ENCODE measurements at places on chromosomes 11 and 22.

GRCh38 chr11:8222820-8223512 lies 40.7 kb downstream of the LMO1 start:
- no peak for DNase-seq

- DNase-seq: no peak
Measured at GRCh38 chr11:80315200-80315599, 874.4 kb upstream of the TENM4 start.

DNA sequence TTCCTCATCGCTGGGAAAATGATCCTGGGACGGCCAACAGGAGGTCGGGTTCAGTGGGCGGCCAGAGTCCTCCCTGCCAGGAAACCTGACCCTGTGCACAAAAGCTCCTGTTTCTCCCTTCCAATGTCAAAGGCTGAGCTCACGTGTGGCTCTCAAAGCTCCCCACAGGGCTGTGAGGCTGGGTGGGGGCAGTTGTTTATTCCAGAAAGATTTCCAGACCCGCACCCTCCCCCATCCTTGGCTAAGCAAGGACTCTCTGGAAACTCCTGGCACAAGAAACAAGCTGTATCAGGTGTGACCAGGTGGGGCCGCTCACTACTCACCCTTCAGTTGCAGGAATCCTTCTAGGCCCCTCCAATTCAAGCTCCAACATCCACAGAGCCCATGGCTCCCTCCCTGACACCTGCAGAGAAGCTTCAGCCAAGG lies 131.9 kb downstream of the SHANK2 start:
- DNase-seq: no peak

DNA sequence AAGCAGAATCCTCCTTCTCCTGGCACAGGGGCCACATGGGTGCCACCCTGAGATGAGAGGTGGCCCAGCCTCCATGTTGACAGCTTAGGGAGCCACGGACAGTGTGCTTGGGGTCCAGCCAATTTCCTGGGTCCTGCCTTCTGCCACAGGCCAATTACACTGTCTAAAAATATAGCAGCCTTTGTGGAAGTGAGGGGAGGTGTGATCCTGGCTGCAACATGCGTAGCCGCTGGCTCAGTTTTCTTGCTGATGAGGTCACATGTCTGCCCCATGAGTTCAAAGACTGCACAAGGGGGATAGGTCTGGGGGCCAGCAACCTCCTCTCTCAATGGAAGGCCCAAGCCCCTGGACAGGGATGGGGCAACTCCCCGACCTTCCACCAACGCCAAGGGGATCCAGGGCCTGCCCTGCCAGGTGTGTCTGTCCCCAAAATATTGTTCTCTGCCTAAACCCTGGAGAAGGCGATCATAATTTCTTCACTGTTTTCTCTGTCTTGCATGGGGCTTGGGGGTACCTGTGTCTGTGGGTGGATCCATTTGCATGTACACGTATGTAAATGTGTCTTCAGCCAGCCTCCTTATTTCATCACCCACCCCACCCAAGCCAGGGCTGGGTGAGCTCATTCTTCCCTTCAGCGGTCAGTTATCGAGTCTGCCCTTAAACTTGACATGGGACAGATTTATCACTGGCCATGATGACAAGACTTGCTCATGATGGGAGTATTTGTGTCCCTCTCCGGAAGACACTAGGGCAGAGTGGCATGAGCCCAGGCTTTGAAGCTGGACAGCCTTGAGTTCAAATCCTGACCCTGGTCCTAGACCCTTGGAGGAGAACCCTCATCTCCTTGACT lies 59.4 kb downstream of the OTOG start:
- DNase-seq: no peak

GRCh38 chr11:31625868-31626267 lies 116.3 kb downstream of the ELP4 start:
- DNase-seq: no peak

DNA sequence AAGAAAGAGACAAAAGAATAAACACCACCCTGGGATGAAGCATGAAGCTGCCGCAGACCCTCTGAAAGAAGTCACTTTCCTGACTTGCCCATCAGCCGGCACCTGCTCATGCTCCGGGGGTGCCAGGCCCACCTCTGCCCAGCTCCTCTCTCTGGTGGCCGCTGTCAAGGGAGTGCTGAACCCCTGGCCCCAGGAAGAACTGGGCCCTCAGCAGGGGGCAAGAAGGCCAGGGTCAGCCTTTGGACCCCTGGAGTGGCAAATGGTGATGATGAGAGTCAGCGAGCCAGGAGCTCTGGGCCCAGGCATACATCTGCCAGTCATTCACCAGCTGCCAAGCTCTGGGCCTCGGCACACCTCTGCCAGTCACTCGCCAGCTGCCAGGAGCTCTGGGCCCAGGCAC lies 17.4 kb downstream of the TTLL8 start:
- no peak for DNase-seq

DNA sequence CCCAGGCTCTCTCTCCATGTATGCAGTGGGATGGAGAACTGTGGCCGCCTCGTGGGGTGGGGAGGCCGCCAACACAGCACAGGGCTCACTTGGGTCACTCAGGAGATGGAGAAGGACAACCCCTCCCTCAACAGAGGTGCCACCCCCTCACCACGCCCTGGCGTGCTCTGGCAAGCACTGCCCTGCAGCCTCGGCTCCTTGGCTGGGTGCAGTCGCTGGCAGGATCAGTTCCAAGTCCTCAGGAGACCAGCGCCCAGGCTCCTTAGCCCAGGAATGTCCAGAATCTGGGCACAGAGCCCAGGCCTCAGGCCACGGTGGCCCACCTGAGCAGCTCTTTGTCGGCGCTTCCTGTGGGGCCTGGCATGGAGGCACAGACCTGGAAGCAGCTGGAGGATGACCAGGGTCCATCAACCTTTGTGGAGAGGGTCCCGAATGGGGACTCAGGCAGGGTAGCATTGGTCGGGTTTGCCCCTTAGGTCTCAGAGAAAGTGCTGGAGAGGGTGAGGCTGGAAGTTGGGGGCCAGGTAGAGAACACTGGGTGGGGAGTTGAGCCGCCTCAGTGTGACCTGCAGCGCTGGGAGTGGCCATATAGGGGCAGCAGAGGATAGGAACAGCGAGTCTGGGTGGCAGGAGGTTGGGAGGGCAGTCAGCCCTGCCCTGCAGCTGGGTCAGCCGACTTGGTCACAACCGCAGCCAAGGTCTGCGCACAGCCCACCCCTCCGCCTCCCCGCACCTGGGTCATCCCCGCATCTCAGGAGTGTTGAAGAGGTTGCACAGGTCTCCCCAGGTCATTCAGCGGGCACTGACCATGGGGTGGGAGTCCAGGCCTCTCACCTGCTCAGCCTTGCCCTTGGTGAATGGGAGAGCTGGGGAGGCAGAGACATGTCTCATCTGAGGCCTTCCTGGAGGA lies 8.2 kb downstream of the SUSD2 start:
- DNase-seq: peak; percentile 36

- no peak for DNase-seq
Measured at GRCh38 chr11:11504071-11504470, 117.7 kb downstream of the GALNT18 start.

DNA sequence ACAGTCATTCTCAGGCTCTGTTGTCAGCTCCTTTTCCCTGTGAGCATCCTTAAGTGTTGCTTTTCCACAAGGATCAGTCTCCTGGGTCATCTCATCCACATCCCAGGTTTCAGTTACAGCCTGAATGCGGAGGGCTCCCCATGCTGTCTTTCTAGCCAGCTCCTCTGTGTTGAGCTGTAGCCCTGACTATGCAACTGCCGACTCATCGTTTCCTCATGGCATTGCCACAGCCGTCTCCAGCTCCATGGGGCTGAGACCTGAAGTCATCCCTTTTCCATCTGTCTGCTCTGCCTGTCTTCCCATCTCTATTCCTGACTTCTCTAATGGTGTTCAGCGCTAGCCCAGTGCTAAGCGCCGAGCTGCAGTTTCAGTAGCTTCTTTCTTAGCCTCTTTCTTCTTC lies 11.8 kb downstream of the SAMM50 start:
- DNase-seq: no peak

DNA sequence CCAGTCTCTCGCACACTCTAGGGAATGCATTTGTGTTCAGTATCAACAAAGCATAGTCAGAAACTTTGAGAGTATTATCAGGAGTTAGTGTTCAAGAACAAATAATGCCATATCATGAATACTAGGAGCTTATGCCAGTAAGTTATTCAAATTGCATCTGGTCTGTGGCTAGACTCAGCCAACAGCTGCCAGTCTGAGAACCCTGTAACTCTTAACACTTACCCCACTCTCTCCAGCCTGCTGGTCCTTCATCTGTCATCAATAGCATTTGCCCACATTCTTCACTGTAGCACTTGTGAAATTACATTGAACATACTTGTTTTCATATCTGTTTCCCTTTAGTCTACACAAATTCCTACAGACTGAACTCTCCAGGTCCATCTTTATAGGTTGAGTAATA lies 1157.5 kb upstream of the RAG2 start:
- no peak for DNase-seq

- DNase-seq: no peak
Measured at GRCh38 chr22:19321757-19322156, 30.2 kb upstream of the CLTCL1 start.

GRCh38 chr11:68459886-68460740 lies 439 bp upstream of the PPP6R3 start:
- DNase-seq: peak; percentile 100

- no peak for DNase-seq
Measured at GRCh38 chr11:13289081-13289480, 11.5 kb downstream of the BMAL1 start.

DNA sequence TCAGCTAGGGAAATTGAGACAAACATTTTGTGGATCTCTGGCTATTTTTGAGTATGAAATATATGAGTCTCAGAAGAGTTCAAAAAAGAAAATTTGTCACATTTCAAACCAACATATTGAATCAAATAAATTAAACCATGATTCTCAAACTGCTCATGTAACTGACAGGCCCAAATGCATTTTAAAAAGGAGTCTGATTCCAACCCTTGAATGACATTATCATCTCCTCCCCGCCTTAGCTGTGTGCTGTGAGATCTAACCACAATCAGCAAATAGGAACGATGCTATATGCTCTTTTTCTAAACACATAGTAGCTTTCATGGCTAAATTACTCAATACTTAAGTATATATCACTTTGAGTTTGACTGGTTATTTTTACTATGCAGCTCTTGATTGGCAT lies 57.1 kb downstream of the EFCAB6 start:
- no peak for DNase-seq

DNA sequence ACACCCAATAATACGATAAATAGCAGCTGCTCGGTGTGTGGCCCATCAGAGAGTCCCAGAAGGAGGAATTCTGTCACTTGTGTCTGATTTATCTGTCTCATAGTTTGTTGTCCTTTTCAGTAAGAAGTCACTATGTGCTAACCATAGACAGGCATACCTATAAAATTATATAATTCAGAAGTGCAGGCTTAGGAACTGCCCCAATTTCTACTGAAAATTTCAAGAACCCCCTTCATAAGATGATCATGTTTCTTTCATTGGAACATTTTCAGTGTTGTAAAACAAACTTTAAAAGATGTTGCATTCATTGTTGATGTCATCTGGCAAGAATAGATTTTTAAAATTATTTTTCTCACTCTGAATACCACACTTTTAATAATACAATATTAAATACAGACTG lies at the start of gene OR2D2:
OR2D2 (minus strand) TSS at position 101 of the 400 bp plus-strand sequence; CDS start at position 101, 0 bp downstream.
- no peak for DNase-seq

- no peak for DNase-seq
Measured at GRCh38 chr22:36360871-36361383, 26.8 kb downstream of the MYH9 start.

DNA sequence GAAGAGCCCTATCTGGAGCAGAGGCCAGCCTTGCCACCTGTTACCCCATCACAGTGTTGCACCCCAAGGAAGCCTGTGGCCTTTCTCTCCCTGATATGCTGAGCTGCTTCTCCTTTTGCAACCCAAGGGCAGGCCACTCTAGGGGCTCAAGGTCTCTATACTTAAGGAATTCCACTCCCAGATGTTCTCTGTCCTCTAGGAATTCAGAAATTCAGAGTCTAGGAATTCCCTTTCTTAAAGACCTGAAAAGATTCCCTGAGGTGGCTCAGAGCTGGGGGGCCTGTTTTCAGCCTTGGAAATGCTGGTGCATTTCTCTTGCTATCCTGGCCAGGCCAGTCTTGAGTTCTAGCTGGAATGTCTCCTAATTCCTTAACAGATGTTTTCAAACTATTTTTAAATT lies 68.0 kb upstream of the OLFML1 start:
- DNase-seq: no peak

DNA sequence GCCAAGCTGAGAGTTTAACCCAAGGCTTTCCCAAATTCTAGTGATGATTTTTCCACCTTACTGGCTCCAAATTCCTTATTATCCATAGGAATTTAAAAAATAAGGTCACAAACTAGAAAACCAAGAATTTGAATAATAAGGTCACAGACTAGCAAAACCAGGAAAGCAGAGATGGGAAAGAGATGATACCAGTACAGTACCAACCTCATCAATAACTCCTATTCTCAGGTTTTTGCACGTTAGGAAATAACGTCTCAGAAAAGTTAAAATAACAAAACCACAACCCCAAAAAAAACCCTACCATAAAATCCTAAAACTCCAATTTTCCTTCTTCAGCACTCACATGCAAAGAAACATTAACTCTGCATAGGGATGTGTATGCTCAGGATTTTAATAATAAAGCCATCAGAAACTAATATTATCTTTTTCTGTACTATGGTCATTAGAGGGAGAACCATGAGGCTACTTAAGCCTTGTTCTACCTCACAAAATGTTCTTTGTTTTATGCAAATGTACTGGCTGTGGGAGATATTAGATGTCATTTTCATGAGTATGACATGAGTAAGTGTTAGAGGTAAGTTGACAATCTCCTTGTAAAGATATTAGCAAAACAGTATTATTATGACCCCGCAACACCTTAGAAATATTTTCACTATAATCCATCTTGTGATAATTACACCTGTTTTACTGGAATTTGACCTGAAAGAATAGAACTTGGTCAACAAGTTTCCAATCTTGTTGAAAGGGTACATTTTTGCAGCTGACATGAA lies 16.1 kb upstream of the EED start:
- DNase-seq: no peak

- no peak for DNase-seq
Measured at GRCh38 chr11:2742611-2743426, 43.0 kb upstream of the KCNQ1OT1 start.

DNA sequence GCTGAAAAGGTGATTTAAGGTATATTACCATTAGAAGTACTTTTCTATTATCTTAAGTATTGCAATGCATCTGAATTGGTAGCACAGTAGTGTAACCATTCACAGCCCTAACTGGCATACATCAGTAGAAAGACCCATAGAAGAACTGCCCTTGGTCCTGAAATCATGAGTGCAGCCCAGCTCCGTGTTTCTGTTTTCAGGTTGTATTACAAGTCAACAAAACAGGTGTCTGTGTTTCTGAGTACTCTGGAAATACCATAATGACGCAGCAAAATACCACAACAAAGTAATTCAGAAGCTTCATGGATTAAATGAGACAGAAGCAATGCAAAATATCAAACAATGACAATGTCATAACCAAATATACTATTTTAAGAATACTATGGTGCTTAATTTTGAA lies 226.3 kb downstream of the OPCML start:
- no peak for DNase-seq
